ENCODE measurements at places on chromosomes 12 and 14.

DNA sequence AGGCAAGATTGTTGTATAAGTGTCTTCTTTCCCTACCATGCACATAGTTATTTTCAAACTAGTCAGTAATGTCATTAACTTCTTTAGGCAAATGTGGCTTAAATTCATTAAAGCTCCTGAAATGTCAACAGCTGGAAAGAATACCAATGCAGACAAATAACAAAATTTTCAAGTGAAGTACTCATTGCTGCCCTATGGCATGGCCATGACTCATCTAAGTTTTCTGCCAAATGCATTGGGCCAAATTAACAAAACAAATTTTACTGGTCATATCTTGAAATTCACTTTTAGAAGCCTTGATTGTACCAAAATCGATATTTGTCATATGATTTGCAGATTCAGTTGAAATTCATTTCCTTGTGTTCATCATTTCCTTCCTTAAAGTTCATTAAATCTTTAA is 915.9 kb downstream of the SLC6A15 start:
- DNase-seq: no peak

GRCh38 chr12:105053116-105053572 is 31.1 kb downstream of the ALDH1L2 start:
- peak; percentile 42 for DNase-seq

DNA sequence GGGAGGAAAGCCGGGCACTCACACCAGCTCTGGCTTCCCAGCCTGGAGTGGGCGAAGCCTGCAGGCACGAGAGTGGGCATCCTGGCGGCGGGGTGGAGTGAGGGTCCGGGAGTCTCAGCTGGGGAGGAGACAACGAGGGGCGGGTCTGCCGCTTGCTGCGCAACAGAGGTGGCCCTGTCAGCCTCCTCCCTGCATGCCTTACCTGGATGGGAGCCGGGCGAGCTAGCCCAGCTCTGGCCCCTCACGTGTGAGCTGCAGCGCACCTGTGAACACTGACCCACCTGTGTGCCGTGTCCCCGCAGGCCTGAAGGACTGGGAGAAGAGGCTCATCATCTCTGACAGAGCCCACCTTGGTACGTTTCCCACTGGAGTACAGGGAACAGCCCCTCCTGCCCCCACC is 13.9 kb upstream of the SIVA1 start:
- DNase-seq: no peak

DNA sequence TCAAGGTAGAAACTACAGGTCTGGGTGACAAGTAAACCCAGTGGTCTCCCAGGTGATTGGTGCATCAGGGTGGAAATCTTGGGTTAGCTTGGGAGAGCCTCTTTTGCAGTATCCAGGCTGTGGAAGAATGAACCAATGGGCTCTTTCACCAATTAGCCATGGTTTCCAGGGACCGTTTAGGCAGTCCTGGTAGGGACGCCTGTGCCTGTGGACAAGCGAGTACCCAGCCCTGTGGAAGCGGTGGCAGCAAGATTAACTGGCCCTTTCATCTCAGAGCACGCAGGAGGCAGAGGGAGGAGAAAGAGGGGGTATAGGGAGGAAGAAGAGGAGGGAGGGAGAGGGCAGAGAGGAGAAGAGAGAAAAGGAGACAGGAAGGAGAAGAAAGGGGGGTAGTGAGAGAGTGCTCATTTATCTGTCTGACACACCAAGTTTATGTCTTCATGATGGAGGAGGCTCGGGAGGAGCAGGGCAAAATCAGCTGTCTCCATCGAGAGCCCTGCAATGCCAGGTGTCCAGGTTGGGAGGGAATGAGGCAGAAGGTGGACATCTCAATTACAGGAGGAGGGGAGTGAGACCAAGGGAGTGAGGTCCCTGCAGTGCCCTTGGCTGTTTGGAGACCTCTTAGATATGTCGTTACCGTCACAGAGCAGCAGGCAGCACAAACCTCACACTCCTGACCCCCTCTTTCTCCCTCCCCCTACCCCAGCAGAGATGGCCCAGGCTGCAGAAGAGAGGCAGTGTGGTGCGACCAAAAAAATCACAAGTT is 4.6 kb upstream of the ZDHHC22 start:
- DNase-seq: no peak

DNA sequence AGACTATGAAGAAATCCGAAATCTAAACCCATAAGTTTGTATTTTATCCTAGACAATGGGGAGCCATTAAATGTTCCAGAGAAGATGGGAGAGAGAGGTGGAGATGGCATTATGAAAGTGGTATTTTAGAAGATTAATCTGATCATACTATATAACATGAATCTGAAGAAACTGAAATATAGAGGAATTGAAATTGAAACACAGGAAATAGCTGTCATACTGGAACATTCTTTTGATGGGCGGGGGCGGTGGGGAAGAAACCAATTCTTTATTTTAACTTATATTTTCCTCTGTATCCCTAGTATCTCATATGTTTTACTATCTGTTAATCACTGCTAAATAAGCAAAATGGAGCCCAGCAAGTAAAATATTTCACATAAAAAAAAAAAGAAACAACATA is 27.0 kb upstream of the FOXN3 start:
- no peak for DNase-seq
